Activated T-helper 1 cell treated with Interleukin-2 at 50 U/mL for 16 hours (primary cell): ENCODE measurements at places on chromosomes 4 and X.
A peak's percentile ranks its signal among the peaks of the same experiment; 100 is the strongest.

- DNase-seq, result no peak
These were observed 102.9 kb upstream of the PAQR3 start for GRCh38 chr4:79042079-79042674.

- peak; percentile 46 for DNase-seq
These were observed at the start of gene CHST7 for GRCh38 chrX:46573331-46573891. CHST7 (plus strand) TSS chrX:46573765; CDS start chrX:46573932, 167 bp downstream.

- DNase-seq, result no peak
These were observed 436.6 kb downstream of the C4orf33 start for GRCh38 chr4:129532573-129532972.

GRCh38 chr4:78293821-78294301, 236.7 kb downstream of the FRAS1 start:
- no peak for DNase-seq

DNA sequence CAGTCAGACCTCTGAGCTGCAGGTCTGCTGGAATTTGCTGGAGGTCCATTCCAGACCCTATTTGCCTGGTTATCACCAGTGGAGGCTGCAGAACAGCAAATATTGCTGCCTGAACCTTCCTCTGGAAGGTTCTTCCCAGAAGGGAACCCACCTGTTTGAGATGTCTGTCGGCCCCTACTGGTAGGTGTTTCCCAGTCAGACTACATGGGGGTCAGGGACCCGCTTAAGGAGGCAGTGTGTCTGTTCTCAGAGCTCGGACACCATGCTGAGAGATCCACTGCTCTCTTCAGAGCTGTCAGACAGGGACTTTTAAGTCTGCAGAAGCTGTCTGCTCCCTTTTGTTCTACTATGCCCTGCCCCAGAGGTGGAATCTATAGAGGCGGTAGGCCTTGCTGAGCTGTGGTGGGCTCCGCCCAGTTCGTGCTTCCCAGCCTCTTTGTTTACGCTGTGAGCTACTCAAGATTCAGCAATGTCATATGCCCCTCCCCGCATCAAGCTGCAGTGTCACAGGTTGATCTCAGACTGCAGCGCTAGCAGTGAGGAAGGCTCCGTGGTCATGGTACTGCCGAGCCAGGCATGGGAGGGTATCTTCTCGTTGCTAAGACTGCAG, 44.1 kb upstream of the KDR start:
- no peak for DNase-seq

DNA sequence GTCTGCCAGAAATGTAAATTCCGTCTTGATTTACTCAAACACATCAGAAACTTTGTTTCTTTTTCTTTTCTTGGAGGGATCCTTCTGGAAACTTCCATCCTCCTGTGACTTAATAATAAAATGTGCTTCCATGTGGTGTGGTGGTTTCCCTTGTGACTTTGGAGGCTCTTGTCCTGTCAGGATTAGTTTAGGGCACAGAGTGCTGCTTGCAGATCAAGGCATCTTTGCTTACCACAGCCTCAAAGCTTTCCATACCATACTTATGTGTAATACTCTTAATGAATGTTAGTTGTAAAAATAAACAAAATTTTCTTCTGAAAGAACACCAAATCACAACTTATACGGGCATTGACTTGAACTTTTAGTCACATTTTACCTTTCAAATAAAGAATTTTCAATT, 27.4 kb downstream of the GBA3 start:
- no peak for DNase-seq

DNA sequence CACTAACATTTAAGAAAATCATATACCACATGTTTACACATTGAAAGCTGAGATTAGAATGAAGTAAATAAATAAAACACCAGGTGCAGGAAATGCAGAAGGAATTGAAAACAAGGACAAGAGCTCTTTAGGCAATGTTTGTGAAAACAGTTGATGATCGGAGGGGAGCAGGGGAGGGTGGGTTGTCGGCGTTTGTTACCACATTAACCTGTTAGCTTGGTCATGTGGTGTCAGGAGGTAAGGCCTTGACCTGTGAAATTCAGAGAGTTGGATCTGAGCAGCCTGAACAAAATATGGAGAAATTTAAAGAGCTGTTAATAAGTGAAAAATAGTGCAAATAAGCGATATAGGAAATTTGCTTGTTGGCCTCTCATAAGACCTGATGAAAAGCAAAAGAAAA, 759.9 kb downstream of the PDHA2 start:
- no peak for DNase-seq

DNA sequence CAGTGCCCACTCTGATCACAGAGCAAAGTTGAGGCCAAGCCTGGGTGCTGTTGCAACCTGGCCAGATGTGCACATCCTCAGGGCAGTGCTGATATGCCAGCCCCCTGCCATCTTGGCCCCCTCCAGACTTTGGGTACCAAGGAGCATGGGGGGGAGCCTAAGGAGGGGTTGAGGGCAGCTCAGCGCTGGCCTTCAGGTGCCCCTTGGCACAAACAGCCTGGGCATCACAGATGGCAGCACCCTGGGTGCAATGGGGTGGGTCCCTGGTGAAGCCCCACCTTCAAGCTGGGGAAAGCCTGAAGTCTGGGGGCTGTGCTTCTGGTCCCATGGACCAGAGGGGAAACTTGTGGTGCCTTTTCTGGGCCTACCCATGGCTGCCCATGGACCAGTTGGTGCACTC, 163.0 kb downstream of the FAM47A start:
- no peak for DNase-seq

DNA sequence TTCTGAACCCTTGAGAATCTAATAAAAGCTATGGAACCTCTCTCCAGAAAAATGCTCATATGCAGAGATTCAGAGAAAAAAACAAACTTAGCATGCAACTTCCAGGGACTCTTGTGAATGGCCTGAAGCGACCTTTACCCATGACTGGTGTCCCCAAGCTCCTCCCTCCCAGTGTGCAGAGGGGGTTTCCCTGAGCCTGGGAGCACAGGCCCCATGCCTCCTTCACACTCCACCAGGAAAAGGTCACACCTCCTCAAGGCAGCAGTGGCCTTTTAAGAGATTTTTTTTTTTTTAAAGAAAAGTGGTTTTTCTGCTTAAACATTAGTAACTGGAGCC, 13.3 kb upstream of the UBA6 start:
- no peak for DNase-seq
